ENCODE measurements at places on chromosomes 6 and 20. TPM values are rescaled to one million over a fixed set of nuclear protein-coding genes. Genes with fewer than 3 reads are reported as not detected.

ITPR3 gene
- total RNA-seq, result 43.4 TPM

ECT2L gene
- 0.17 TPM for total RNA-seq

MEI4 gene
- not detected for total RNA-seq

PNPLA1 gene
- not detected for total RNA-seq

BTN1A1 gene
- total RNA-seq, result not detected

RHAG gene
- total RNA-seq, result not detected

RNF144B gene
- 0.83 TPM for total RNA-seq

CCR6 gene
- not detected for total RNA-seq

OPN5 gene
- not detected for total RNA-seq

HAO1 gene
- not detected for total RNA-seq

UBD gene
- total RNA-seq, result not detected

DNA sequence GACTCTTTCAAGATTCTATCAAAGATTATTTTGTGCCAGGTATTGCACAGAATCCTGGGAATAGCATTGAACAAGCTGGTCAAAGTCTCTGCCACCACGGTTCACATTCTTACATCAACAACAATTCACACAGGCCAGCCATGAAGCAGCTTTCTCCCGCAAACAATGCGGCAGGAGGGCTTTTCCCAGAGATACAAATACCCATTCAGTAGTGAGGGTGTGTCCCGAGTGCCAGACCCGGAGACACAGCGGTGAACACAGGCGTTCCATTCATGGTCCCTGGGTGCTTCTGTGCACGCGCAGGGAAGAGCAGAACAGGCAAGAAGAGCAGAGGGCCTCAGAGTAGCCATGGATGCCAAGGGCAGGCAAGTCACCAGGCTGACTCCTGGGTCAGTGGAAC lies 83.3 kb upstream of the PDE10A start:
- DNase-seq, result no peak

GRCh38 chr20:8735674-8736073 lies 333.2 kb upstream of the PLCB4 start:
- DNase-seq, result no peak

- DNase-seq, result no peak
Observed at GRCh38 chr20:19121463-19121862, 91.0 kb upstream of the SLC24A3 start.

- no peak for DNase-seq
Observed at GRCh38 chr6:65537600-65537999, 169.4 kb downstream of the EYS start.

GRCh38 chr6:21220271-21220987 lies 373.1 kb upstream of the SOX4 start:
- no peak for DNase-seq

DNA sequence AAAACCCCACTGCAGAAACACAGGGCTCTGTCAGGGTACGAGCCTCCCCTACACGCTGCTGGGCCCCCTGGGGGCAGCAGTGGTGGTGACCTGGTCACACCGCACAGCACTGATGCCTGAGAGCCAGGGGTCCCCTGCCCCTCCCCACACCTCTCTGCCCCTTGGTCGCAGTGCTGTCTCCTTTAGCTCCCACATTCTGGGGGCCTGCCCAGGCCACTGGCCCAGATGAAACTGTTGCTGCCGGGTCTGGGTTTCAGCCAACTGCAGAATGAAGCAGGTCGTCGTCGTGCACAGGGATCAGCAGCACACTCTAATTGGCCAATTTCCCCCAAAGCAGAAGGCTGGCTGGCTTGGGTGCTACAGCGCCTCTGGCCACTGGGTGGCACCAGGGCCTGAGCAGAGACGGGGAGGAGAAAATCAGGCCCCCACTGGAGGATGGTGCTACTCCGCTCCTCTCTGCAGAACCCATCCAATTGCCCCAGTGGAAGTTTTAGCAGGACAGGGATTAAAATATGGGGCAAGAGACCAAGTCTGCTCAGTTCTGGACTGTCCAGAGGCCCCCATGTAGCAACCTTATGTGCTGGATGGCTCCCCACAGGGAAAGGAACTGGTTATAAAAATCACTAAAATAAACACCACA lies 26.1 kb downstream of the DIDO1 start:
- DNase-seq, result peak; percentile 75

DNA sequence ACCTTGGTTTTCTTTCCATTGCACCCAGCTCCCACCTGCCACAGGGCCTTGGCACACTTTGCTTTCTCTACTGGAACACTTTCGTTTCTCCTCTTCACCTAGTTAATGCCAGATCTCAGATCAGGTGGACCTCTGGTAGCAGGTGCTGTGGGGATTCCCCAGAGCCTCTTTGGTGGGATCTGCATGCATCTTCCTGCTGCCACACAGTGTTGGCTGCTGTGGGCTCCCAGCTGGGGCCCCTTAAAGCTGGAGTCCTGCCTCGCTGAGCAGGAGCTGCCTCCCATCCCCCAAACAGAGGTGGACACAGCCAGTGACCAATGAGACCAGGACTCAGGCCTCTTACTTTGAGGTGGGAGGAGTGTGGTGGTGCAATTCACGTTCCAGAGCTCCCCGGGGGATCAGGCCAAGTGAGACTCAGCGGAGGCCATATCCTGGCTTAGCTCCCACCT lies 28.4 kb downstream of the CEBPB start:
- no peak for DNase-seq

GRCh38 chr6:160933256-160933655 lies 58.3 kb upstream of the MAP3K4 start:
- no peak for DNase-seq

DNA sequence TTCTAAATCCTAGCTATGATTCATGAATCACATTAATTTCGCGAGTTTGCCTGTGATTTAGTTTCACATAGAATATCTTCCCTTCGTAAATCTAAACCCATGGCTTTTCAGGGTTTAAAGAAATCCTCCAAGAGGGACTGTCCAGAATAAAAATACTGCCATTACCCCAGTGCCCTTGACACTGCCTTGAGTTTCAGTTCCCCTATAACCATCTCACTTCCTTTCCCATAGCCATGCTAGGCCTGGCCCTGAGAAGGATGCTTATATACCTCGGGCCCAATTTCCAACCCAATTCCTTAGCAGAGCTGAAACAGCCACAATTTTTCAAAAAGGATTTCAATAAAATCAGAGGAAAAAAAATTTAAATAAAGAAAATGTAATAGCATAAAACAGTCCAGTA lies 697.3 kb downstream of the FRK start:
- no peak for DNase-seq

DNA sequence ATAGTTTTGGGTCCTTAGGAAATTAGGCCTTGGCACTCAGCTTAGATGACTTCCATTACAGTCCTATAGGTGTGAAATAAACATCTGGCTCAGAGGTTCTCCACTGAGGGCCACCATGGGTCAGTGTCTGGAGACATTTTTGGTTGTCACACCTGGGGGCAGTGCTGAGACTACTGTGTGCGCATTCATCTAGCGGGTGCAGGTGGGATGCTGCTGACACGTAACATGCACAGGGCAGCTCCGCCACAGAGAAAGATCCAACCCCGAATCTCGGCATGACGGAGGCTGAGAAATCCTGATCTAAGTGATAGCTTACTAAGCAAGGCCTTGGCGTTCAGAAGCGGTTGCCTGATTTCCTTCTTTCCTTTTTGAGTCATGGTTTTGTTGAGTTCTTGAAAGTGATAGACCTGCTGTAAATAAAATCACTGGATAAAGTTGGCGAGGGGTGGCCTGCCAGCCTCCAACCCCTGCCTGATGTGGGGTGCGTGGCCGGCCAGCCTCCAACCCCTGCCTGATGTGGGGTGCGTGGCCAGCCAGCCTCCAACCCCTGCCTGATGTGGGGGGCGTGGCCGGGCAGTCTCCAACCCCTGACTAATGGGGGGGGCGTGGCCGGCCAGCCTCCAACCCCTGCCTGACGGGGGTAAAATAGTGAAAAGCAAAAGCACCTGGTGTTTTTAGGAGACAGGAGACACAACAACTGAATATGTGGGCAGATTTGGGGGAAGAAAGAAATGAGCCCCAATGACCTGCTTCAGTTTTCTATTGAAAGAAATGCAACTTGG lies 158.1 kb downstream of the CDH26 start:
- DNase-seq, result no peak

DNA sequence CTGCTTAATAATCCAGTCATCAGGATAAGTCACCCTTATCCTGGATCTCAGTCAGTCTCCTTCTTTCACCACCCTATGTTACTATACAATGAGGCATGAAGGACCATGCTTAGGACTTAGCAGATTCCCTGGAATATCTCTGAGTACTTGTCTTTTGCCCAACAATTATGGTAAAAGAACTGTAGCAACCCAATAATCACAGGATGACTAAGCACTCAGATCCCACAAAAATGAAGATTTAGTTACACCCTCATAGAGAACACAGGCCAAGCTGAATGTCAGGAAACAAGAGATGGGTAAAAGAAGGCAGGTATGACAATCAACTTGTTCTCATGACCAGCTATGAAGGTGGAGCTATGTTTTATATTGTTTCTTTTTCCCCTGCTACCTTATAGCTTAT lies 91.4 kb downstream of the EDN1 start:
- DNase-seq, result peak; percentile 59

DNA sequence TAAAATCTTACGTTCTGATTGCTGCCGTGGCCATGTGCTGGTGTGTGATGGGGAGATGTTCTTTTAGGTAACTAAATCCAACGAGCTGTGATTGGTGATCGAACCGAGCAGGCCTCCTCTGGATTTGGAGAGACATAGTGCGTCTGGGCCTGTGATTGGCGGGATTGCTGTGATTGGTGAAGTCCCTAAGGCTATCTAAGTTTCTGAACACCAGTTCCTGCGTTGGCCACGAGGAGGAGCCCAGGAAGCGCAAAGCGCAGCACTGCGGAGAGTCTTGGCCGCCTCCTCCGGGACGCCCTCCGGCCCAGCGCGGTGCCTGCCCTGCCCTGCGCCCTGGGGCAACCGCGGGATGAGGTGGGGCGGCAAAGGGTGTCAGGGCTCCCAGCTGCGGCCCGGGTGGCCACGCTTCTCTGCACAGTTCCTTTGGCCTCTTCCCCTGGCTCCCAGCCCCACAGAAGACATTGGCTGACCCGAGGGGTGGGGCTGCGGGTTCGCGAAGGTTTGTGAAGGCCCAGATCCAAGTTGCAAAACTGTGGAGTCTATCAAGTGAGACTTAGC lies 33.0 kb downstream of the HNF4A start:
- peak; percentile 80 for DNase-seq

DNA sequence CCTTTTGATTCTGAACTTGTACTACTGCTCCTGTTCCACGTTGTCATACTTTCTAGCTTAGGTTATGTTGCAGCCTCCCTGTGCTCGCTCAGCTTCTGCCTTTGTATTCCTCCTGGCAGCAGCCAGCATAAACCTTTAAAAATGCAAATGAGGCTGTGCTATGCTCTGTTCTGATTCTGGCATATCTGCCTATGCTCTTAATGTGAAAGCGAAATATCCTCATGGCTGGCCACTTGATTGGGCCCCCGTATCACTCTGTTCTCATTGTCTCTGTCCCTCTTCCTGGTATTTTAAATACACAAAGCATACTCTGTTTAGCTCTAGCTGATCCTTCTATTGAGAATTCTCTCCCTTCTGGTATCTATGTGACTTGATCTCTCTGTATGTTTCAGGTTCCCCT lies 139.0 kb downstream of the JARID2 start:
- DNase-seq, result no peak

DNA sequence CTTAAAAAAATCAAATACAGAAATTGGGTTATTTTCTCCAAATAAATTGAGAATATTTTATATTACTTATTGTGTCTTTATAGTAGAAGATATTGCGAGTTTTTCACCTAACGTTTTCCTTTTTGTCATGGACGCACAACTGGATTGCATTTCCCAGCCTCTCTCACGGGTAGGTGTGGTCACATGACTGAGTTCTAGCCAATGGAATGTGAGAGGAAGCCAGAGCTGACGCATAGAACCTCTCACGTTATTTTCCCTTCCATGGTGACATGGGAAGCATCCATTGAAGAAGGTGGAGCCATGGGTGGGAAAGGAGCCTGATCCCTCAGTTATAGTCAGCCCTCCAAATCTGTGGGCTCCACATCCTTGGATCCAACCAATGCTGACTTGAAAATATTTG lies 155.9 kb upstream of the UST start:
- no peak for DNase-seq

GRCh38 chr6:77097940-77098339 lies 365.4 kb downstream of the HTR1B start:
- DNase-seq, result no peak

GRCh38 chr6:135535989-135536414 lies 38.5 kb upstream of the AHI1 start:
- DNase-seq, result peak; percentile 93

GRCh38 chr6:1756472-1757129 lies 146.9 kb downstream of the FOXC1 start:
- no peak for DNase-seq

GRCh38 chr6:153673225-153673624 lies 365.8 kb upstream of the OPRM1 start:
- no peak for DNase-seq

GRCh38 chr20:54156981-54157835 lies 16.6 kb downstream of the CYP24A1 start:
- no peak for DNase-seq

DNA sequence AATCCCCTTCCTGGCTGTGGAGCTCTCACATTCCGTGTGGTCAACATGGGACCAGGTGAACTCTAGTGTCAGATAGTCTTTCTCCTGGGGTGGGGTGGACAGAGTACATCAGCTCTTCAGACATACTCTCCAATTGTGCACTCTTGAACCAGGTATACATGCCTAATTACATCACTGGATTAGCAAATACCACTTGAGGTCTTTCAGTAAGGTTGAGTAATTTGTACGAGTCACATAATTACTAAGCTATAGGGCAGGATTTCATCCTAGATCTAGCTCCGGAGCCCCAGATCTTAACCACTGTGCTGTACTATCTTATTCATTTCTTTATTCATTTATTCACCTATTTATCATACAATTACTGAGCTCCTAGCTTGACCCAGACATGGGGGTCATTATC lies 821.3 kb downstream of the TFAP2A start:
- DNase-seq, result no peak

GRCh38 chr6:44078827-44079671 lies 48.2 kb downstream of the MRPL14 start:
- peak; percentile 46 for DNase-seq

GRCh38 chr6:99364026-99364425 lies 14.6 kb upstream of the FAXC start:
- DNase-seq, result no peak

DNA sequence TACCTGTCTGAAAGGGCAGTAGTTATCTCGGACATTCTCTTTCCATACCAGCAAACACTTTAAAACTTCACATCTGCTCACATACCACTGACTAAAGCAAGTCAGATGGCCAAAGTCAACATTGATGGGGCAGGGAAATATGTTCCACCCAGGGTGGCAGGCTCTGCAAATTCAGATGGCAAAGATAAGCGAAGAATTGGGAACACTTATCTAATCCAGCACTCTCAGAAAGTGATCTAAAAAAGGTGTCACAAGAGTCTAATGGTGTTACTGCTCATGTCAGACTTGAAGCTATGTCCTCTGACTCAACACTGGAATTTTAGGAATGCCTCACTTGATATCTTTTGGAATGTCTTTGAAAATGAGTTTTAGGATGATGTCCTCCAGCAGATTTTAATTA lies 1086.2 kb downstream of the KIF16B start:
- peak; percentile 13 for DNase-seq

- peak; percentile 90 for DNase-seq
Observed at GRCh38 chr6:56849896-56850295, 105.0 kb upstream of the BEND6 start.

Measured in fibroblast of lung (primary cell).